ENCODE measurements at places on chromosomes 1 and 21.

GRCh38 chr1:162973381-162973795 is 95.8 kb upstream of the RGS4 start:
- DNase-seq: no peak

GRCh38 chr21:35428489-35428888 is 379.4 kb upstream of the RUNX1 start:
- no peak for DNase-seq

- no peak for DNase-seq
Measured at GRCh38 chr1:113142791-113143190, 69.8 kb downstream of the LRIG2 start.

GRCh38 chr1:12059722-12060464 is 3.2 kb upstream of the TNFRSF8 start:
- no peak for DNase-seq

Measured in GM12892 (cell line).